Activated CD4-positive, alpha-beta T cell treated with anti-CD3 and anti-CD28 coated beads, Interleukin-10, Interleukin-2, amounts not matched to agents 100 ng/mL and 50 ng/mL, durations not matched to agents 16 hours and 8 hours (primary cell): ENCODE measurements at places on chromosomes 4 and X.
A peak's percentile ranks its signal among the peaks of the same experiment; 100 is the strongest.

DNA sequence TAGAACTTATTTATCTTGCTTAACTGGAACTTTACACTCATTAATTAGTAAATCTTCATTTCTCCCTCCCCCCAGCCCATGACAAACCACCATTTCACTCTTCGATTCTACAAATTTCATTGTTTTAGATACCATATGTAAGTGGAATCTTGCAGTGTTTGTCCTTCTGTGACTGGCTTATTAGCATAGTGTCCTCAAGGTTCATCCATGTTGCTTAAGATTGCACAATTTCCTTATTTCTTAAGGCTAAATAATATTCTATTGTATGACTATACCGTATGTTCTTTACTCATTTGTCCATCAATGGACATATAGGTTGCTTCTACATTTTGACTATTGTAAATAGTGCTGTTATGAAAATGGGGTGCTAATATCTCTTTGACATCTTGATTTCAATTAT lies 24.5 kb upstream of the RNF212 start:
- no peak for DNase-seq

DNA sequence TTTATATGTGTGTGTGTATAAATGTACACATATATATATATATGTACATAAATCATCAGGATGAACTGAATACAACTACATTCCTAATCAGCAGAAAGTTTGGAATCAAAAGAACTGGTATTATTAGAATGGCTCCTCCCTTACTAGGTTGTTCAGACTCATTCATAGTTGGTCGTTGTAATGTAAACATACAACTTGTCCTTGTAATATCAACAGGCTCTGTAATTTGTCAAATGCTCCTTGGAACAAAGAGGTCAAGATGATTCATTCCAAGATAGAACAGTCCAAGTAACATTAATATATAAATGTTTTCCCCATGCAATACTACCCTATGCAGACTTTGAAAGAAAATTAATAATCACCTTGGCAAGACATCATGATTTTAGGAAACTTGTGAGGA lies 351.4 kb upstream of the SMIM31 start:
- DNase-seq = no peak

DNA sequence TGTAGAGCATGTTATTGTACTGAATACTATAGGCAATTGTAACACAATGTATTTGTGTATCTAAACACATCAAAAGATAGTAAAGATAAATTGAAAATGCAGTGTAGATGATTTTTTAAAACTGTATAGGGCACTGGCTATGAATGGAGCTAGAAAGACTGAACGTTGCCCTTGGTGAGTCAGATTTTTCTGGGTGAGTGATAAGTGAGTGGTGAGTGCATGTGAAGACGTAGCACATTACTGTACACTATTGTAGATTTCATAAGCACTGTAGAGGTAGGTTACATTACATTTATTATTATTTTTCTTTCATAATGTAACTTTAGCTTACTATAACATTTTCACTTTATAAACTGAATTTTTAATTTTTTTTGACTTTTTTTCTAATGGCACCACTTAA lies 1491.6 kb downstream of the TECRL start:
- no peak for DNase-seq

DNA sequence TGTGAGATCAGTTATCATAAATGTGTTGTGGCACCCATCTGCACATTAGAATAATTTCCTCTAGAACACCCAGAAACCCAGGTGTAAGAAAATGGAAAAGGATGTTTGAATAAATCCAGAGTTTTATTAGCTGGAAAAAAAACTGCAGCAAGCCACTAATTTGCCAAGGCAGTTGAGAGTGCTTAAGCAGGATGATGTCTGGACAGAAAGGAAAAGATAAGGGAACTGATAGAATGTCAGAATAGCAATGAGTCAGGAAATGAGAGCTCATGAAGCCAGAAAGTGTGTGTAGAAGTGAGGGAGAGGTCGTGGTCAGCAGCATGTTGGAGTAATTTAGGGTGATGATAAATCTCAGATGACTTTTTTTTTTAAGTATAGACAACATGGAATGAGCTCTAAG lies 15.2 kb upstream of the NEUROG2 start:
- DNase-seq = no peak

- DNase-seq = peak; percentile 83
These were observed 12.2 kb downstream of the ARHGEF6 start for GRCh38 chrX:136768469-136769084.

GRCh38 chrX:15856222-15856587 lies 1.6 kb upstream of the AP1S2 start:
- DNase-seq = no peak

DNA sequence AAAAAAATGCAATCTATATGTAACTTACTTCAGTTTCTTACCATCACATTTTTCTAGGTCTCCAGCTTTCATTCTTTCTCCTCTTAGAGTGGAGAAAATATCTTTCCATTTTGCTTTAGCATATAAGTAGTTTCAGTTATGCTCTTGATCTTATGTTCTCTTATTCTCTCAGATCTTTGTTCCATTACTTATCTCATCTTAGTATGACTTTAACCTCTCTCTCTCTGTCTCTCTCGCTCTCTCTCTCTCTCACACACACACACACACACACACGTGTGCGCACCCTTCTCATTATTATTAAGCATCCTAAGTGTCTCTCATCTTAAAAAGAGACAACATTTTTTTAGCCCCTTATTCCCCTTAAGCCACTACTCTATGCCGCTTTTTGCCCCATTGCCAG lies 92.8 kb downstream of the FAAH2 start:
- DNase-seq = peak; percentile 52

- DNase-seq = no peak
These were observed 203.3 kb upstream of the PCDH18 start for GRCh38 chr4:137735561-137736104.

- DNase-seq = peak; percentile 45
These were observed 909 bp upstream of the SLAIN2 start for GRCh38 chr4:48340276-48340964.

DNA sequence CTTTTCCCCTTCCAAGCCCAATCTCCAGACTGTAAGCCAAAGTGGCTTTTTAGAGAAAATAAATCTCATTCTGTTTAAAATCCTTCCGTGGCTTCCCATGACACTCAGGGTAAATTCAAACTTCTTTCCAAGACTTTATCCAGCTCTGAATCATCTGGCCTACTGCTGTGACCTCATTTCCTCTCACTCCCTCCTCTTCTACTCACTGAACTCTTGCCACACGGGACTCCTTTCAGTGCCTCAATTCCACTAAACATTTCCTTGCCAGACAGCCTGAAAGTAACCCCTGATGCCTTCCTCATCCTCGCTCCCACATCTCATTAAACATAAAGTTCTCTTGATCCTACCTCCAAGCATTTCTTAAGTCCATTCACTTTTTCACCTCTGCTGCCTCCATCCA lies 27.8 kb upstream of the RNF128 start:
- no peak for DNase-seq

DNA sequence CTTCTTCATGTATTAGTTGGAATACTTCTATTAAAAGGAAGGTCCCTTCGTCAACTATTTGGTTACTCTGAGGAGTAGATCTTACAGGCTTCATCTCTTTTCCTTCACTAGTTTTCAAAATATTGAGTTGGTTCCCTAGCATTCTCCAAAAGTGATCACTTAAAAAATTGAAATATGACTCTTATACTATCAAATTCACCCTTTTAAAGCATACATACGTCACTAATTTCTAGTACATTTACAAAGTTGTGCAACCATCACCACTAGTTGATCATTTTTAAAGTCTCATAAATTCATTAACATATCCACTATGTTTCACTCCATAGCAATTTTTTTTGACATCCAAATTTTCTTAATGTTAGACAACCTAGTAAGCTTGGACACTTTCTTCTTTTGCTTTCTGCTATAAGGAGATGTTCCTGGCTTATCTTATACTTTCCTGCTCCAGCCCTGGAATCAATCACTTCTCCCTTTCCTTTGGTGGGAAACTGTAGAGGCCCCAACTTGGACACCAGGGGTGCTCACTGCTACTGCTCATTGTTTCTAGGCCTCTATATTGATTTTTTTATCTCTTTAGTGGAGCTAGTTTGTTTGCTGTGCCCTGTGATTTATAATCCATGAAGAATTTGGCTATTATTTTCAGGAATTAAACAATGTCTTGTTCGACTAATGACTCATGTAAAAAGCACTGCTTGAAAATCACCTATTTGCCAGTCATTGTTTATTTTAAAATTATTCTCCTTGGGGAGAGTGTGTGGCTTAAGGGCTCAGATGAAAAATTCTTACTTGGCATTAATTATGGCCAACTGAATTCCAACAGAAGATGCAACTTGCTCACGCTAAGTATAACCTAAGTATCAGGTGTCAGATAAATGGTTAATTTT lies 4.0 kb upstream of the ZFX start:
- DNase-seq = no peak

DNA sequence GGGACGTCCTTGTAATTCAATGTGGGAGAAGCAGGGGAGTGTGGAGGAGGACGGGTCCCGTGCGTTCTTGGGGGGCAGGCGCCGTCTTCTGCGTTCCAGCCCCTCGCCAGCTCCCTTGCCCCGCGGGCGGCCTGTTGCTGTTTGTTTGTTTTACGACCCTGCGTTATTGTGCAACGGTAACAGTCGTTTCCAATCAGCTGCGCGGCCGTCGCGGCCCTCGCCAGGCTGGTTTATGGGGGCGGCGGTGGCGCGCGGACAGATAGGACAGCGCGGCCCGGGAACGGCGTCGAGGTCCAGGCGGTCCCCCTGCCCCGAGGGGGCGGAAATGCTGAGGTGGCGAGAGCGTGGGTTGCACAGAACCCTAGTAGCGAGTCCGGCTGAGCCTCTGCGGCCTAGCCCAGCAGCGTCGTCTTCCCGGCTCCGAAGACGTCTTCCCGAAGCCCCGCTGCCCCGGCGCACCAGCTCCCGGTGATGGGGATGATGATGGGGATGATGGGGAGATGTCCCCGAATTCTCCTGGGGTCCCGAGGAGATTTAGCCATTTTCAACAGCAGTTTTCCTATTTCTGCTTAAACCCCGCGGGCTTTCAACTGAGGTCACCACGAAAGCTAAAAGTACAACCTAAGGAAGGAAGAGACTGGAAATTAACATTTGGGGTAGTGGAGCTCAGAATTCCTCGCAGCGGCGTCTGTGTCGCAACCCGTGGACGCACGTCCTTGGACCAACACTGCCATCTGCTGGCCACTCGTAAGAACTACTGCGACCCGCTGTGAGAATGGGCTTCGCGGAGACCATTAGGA lies 4.8 kb downstream of the PDGFRA start:
- DNase-seq = peak; percentile 69

DNA sequence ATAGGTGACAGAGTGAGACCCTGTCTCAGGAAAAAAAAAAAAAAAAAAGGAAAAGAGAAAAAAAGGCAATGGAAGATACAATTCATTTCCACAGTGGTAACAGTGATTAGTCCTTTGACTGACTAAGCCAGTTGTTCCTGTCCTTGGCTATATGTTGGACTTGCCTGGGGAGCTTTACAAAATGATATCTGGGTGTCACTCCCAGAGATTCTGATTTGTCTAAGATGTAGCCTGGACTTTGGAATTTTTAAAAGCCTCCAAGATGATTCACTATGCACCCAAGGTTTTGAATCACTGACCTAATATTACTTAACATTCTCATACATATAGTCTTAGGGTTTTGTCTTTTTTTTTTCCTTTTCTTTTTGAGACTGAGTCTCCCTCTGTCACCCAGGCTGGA lies 16.9 kb downstream of the HELQ start:
- DNase-seq = no peak

DNA sequence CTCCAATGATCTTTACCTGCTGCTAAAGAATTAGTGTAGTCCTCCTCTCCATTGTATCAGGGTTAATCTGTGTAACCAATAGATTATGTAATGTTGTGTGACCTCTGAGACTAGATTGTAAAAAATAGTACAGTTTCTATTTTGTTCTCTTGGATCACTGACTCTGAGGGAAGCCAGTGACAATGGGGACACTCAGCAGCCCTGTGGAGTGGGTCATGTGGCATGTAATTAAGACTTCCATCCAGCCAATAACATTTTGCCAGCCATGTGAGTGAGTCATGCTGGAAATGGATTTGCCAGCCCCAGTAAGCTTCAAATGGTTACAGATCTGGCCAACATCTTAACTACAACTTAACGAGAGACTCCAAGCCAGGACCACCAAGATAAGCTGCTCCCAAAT lies 332.3 kb downstream of the PTTG2 start:
- DNase-seq = no peak
